Activated CD8-positive, alpha-beta memory T cell treated with anti-CD3 and anti-CD28 coated beads for 1 hour (primary cell): ENCODE measurements at places on chromosomes 2 and 18.

DNA sequence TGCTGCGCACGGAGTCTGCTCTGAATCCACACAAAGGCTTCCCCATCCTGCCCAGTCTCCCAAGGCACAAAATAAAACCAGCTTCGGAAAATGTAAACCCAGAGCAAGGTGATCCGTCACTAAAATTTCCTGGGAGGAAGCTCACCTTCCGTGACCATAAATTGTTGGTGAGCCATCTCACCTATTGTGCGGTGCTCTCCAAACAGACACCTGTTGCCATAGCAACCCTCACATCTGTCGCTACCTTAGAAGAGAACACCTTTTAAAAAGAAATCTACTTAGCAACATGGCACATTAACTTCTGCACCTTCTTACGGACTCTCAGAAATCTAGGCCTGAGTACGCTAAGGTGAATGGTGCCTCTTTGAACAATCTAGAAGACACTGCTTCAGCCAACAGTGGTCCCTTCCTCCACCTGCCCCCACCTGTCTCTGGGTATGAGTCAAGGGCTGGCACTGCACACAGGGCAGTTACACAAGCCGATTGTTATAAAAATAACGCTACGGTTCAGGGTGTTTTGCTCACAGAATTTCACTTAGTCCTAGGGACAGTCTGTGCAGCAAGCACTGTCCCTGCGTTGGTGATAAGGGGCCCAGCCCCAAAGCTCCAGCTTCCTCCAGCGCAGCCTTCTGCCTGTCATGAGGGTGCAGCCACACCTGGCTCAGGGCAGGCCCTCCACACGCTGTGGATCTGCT is 114.9 kb upstream of the ID2 start:
- no peak for DNase-seq

- DNase-seq: no peak
These were observed 46.0 kb downstream of the CAPN13 start for GRCh38 chr2:30761226-30761625.

DNA sequence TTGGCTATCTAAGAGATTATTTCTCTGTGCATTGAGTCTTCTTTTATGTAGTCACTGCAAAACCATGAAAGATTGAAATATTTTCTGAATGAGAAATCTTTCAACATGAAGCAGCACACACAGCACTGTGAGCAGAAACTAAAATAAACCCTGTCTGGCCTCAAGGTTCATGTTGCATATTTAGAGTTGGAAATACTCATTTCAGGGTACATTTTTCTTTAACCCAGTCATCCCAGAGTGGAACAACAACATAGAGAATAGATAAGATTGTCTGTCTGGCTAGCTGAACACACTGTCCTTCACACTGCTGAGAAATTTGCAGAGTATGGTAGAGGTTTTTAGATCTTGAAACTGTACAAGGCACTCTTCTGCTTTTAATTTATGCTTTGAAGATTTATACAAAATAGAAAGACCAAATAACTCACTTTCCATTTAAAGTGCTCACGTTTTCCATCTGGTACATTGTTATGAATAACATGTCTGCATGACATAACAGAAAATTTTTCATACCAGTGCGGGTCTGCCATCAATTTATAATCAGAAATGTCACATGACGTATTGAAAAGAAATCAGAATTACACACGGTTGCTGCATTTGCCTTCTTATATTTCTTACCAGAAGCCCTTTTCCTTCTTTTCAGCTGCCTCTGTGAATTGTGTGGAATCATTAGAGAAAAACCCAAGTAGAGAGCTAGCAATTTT is 25.0 kb upstream of the FN1 start:
- no peak for DNase-seq

DNA sequence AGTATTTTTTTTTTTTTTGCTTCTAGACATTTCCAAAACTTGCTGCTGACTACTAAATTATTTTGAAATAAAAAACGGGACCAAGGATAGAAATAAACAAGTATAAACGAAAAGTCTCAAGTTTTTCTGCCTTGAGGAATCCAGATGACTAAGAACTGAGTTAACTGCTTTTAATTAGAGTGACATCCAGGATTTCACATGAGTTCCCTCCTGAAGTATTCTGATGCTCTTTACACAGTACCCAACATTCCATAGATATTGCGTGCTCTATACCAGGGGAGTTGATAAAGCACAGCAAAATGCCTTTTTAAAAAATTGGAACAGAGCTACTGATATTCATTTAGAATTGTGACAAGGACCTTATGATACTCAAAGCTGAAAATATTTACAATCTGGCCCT is 618.0 kb downstream of the CCDC85A start:
- no peak for DNase-seq

- DNase-seq: no peak
These were observed 32.3 kb downstream of the KCNIP3 start for GRCh38 chr2:95329401-95329800.

GRCh38 chr2:1140389-1141003 is 189.8 kb downstream of the SNTG2 start:
- no peak for DNase-seq

DNA sequence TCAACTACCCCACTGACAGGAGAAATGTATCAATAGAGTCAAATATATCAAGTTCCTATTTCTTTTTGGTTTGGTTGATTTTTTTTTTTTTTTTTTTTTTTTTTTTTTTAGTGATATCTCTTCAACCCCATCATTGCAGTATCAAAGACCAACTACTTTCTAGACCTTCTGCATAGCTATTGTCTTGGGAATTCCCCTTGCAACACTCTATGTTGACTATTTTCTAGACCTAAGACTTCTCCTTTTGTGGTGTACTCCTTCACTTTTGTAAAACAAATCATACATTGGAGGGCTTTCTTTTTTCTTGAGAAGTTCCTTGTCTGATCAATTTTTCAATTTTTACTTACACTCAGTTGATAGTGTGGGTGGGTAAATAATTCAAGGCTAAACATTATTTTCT is 46.5 kb upstream of the NR4A2 start:
- DNase-seq: no peak

- no peak for DNase-seq
These were observed 17.1 kb upstream of the YWHAQ start for GRCh38 chr2:9647884-9648283.

DNA sequence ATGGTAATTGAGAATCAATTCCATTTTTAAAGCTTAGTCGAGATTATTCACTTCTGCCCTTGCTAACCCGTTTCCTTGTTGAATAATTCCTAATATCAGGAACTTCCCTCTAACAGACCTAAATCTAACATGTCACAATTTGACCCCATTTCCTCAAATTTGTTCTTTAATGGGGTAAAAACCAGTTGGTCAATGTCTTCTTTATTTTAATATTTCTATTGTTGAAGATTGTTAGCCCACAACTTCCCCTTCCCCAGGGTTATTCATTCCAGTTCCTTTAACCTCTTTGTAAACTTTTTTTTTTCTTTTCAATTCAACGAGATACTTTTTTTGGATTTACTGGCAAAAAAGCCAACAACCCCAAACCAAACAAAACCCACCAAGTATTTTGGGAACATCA is 7.3 kb downstream of the TNFRSF11A start:
- DNase-seq: no peak

DNA sequence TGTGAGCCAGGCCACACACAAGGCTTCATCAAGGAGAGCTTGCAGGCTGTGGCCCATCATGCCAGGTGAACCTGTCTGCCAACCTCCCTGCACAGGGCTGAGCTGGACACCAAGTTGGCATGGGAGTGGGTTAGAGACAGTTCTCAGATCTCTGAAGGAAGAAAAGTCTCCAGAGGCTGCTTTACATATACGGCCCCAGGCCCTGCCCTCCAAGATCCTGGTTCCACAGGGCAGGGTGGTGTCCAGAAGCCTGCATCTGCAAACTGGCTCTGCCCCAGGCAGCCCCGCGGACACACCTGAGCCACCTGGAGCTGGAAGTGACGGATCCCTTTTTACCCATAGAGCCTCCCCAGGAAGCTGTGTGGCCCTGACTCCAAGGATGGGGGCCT is 24.2 kb upstream of the HES6 start:
- DNase-seq: no peak

- no peak for DNase-seq
These were observed 95.2 kb downstream of the TFCP2L1 start for GRCh38 chr2:121189661-121190381.

GRCh38 chr2:96878171-96878570 is 8.3 kb upstream of the SEMA4C start:
- no peak for DNase-seq

GRCh38 chr2:182666674-182667314 is 49.3 kb upstream of the DNAJC10 start:
- DNase-seq: no peak

- DNase-seq: no peak
These were observed 47.8 kb downstream of the TMEM163 start for GRCh38 chr2:134670955-134671354.

GRCh38 chr2:235493775-235494715 is at the start of gene AGAP1:
AGAP1 (plus strand) TSS chr2:235494043.
- DNase-seq: no peak

DNA sequence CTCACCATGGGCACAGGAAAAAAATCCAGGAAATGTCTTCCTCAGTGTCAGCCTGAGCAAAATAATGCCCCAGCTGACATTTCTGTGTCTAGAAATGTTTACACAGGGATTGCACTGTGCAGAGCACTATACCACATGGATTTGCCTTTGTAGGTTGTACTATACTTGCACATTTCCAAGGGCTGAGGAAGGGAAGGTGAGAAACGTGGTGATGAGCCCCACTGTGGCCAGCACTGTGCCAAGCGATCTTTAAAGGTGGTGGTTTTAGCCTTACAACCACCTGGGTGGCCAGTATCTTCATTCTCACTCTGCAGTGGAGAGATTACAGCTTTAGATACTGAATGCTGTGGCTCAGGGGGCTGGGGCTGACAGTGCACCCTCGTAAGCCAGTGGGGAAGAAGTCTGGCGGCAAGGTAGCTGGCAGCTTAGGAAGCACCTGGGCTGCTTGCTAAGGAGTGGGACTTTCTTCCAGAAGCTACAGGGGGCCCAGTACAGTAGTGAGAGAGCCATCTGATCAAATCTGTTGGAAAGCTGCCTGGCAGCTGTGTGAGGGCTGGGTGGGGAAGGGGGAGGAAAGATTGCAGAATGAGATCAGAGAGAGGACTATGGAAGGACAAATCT is 81.4 kb upstream of the MSH2 start:
- DNase-seq: no peak

- no peak for DNase-seq
These were observed 26.4 kb downstream of the ELP2 start for GRCh38 chr18:36155851-36156757.

- DNase-seq: no peak
These were observed 715 bp upstream of the CFAP36 start for GRCh38 chr2:55518841-55519165.

GRCh38 chr2:100660851-100661584 is 98.2 kb downstream of the PDCL3 start:
- DNase-seq: no peak

DNA sequence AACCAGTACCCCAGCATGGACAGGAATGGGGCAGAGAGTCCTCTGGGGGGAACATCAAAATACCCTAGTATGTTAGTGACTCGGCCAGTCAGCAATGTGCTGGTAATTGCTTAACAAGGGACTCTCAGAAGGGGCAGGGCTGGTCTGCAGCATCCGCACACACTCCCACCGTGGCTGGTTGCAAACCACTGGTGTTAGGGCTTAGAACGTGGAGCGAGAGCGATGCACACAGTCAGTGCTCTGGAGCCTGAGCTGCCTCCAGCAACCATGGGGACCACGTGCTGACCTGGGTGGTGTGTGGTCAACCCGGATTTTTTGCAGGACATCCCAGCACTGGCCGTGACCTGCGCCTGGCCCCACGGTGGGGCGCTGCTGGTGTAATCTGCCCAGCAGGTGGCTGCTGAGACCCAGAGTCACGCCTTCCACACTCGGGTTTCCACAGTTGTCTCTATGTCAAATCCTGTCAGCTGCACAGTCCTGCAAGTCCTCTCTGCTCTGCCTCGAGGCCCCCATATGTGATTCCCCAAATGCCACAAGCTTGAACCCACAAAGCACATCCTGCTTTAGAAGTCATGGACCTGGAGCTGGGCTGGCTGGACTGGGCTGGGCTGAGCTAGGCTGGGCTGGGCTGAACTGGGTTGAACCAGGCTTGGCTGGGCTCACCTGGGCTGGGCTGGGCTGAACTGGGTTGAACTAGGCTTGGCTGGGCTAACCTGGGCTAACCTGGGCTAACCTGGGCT is 50.6 kb upstream of the GPC1 start:
- DNase-seq: no peak

- DNase-seq: no peak
These were observed 108.8 kb downstream of the ACKR3 start for GRCh38 chr2:236678307-236678975.
